ENCODE measurements at places on chromosomes 1 and 21.

DNA sequence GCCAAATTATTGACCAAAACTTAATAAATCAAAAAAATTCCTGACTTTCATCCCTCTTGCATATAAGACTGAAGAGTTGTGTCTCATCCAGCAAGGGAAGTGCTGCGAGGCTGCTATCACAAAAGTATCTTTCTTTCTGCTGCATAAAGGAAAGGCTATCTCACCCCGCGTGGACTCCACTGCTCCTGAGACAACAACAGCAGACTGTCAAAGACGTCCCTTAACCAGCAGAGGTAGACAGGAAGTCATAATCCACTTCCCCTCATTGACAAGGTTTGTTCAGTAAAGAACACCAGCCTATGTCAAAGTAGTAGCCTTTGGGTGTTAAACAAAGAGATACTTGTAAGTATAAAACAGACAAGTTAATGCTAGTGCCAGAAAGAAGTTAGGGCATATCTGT lies 29.4 kb downstream of the VPS26C start:
- DNase-seq = no peak

DNA sequence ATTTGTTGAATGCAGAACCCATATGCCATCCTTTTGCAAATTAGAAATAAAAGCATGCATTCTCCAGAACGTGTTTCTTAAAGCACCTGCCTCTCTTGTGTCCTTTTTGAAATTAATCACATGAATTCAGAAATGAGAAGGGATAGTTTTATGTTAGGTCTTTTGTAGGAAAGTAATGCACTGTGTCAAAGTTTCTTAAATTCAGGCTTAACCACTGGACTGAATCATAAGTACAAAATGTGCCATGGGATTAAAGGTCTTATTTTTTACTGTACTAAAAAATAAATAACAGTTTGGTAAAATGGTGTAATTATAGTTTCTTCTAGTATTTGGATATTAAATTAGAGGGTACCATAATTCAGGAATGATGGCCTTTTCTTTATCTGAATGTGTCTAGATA lies 290.1 kb upstream of the USP25 start:
- DNase-seq = no peak

GRCh38 chr1:234602334-234603220 lies 7.4 kb downstream of the IRF2BP2 start:
- DNase-seq = peak; percentile 91

DNA sequence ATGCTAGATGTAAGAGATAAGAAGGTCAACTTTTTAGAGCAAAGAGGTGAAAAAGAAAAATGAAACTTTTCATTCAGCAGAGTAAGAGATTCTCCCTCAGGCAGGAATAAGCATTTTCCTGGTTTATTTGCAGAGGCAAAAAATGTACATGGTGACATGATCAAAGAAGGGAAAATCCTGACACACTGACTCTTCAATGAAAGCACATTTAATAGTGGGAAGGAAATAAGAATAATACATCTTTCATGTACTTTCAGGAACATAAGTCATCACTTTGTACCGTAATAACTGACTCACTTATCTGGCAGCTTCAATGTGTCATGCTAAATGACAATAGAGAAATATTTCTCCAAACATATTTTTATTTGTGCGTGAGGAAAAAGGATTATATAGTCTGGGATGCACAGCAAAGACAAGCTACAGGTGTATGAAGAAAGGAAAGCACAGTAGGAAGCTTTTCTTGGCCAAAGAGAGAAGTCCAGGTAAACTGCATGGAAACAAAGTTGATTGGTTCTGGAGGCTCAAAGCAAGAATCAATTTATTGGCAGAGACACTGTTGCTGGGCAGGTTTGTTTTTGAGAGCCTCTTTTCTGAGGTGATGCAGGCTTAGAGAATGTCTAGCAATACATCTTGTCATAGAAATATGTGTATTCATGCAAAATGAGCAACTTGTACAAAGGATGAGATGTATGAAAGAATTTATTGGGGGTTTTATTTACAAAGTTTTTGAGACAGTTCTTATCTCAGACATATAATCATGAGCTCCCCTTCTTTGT lies 1409.0 kb downstream of the PLA2G4A start:
- no peak for DNase-seq

GRCh38 chr1:154407198-154408091 lies 2.3 kb downstream of the IL6R start:
- DNase-seq = no peak

DNA sequence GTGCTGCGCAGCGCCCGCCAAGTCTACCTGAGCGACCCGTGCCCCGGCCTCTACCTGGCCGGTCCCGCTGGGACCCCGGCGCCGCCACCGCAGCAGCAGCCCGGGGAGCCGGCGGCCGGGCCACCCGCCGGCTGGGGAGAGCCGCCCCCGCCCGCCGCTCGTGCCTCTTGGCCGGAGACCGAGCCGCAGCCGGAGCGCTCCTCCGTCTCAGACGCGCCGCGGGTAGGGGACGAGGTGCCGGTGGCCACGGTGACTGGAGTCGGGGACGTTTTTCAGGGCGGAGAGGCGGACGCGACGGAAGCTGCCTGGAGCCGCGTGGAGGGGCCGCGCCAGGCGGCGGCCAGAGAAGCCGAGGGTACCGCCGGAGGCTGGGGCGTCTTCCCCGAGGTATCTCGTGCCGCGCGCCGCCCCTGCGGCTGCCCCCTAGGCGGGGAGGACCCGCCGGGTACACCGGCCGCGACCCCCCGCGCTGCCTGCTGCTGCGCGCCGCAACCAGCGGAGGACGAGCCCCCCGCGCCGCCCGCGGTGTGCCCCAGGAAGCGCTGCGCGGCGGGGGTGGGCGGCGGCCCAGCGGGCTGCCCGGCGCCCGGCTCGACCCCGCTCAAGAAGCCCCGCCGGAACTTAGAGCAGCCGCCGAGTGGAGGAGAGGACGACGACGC lies 646 bp downstream of the IER5 start:
- DNase-seq = no peak
